ENCODE measurements at places on chromosomes 1 and 21.

DNA sequence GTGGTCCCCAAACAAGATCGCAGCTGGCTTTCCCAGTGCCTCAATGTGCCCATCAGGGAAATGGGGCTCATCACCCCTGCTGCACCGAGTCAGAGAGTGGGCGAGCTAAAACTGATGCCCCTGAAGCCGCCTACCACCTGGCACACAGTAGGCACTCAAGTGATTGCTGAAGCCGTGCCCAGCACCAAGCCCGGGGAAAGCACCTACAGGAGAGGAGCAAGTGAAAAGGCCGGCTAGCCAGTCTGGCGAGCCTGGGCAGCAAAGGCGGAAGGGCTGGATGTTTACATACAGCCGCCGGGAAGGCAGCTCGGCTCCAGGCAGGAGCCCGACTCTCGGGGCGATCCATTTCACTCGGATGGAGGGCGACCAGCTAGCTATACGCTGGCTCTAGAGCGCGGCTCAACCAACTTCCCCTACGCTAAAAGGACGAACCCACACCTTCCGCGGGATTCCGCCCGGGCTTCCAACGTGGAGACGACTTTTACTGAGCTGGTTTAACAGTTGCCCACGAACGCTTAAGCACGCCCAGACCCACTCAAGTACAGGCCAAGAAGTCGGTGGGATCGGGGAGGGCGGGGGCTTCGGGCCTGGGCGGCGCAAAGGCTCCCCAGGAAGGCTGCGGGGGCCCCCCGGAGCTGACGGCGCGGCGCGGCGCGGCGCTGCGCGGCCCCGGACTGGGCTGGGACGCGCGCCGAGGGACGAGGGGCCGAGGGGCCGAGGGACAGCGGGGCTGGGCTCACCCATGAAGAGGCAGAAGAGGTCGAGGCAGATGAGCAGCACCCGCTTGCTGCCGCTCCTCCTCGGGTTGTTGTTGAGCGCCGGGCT, 1.0 kb downstream of the PLPP3 start:
- peak overlapping the region; percentile 97 for H3K27ac ChIP-seq
- peaks cover 3% of the 10 kb centered on the region for H3K27me3 ChIP-seq
- peaks cover 36% of the 10 kb centered on the region for H3K4me1 ChIP-seq
- no peaks in the 10 kb centered on the region for H3K36me3 ChIP-seq

- H3K4me3 ChIP-seq, result no peak overlapping the region
- H3K27me3 ChIP-seq, result peaks cover 6% of the 10 kb centered on the region
- no peaks in the 10 kb centered on the region for H3K36me3 ChIP-seq
- DNase-seq, result no peak
- H3K27ac ChIP-seq, result no peak overlapping the region
Measured at GRCh38 chr1:33898881-33899280, 35.0 kb downstream of the HMGB4 start.

- no peak overlapping the region for H3K4me3 ChIP-seq
- H3K4me1 ChIP-seq, result peaks cover 4% of the 10 kb centered on the region
Measured at GRCh38 chr21:45607909-45608295, 35.6 kb upstream of the PCBP3 start.

- H3K4me1 ChIP-seq, result peaks cover 10% of the 10 kb centered on the region
- no peak for DNase-seq
- H3K4me3 ChIP-seq, result no peak overlapping the region
- no peak overlapping the region for H3K27ac ChIP-seq
- H3K27me3 ChIP-seq, result peaks cover 6% of the 10 kb centered on the region
Measured at GRCh38 chr1:9426291-9426711, 113.0 kb upstream of the SLC25A33 start.

GRCh38 chr1:202161151-202162046, 997 bp upstream of the PTPN7 start:
- no peak for DNase-seq
- no peaks in the 10 kb centered on the region for H3K36me3 ChIP-seq
- no peak overlapping the region for H3K4me3 ChIP-seq
- peaks cover 7% of the 10 kb centered on the region for H3K27me3 ChIP-seq
- peaks cover 7% of the 10 kb centered on the region for H3K4me1 ChIP-seq

DNA sequence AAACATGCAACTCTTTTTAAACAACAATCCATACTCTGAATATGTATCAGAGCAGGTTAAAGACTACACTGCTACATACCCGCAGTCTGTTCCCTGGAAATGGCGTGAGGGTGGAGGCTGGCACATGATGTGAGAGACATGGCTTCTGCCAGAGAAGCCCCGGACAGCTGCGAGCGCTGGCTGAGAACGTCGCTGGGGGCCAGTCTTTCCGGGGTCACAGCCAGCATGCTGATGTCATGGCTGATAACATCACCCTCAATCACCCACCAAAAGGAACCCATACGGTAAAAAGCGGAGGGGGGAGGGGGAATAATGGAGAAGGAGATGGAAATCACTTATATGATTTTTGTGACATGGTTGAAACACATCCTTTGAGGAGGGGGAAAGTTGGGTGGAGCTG, 29.1 kb downstream of the C1orf198 start:
- no peaks in the 10 kb centered on the region for H3K4me1 ChIP-seq
- no peak overlapping the region for H3K4me3 ChIP-seq
- no peaks in the 10 kb centered on the region for H3K27me3 ChIP-seq
- H3K36me3 ChIP-seq, result peaks cover 37% of the 10 kb centered on the region
- DNase-seq, result no peak

- H3K27me3 ChIP-seq, result no peaks in the 10 kb centered on the region
- H3K27ac ChIP-seq, result no peak overlapping the region
- peaks cover 2% of the 10 kb centered on the region for H3K4me1 ChIP-seq
- H3K4me3 ChIP-seq, result no peak overlapping the region
Measured at GRCh38 chr1:209319057-209319432, 264.5 kb upstream of the CAMK1G start.

DNA sequence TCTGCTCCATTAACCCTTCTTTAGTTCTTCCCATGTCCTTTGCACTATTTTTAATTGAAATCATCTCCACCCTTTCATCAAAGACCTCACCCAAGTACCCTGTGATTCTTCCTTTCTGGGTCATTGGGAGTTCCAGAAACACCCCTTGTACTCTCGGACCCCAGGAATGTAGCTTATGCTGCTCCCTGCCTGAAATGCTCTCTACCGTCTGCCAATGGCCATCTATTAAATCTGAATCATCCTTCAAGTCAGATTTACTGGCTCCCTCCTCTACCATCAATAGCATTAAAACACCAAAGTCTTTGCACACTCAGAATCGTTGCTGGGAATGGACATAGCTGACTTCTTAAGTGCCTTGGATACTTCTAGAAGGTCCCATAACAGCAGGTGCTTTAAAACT, 73.2 kb upstream of the GADD45A start:
- no peak overlapping the region for H3K4me3 ChIP-seq
- no peak overlapping the region for H3K27ac ChIP-seq
- H3K36me3 ChIP-seq, result no peaks in the 10 kb centered on the region
- no peak for DNase-seq
- peaks cover 4% of the 10 kb centered on the region for H3K27me3 ChIP-seq
- no peaks in the 10 kb centered on the region for H3K4me1 ChIP-seq

DNA sequence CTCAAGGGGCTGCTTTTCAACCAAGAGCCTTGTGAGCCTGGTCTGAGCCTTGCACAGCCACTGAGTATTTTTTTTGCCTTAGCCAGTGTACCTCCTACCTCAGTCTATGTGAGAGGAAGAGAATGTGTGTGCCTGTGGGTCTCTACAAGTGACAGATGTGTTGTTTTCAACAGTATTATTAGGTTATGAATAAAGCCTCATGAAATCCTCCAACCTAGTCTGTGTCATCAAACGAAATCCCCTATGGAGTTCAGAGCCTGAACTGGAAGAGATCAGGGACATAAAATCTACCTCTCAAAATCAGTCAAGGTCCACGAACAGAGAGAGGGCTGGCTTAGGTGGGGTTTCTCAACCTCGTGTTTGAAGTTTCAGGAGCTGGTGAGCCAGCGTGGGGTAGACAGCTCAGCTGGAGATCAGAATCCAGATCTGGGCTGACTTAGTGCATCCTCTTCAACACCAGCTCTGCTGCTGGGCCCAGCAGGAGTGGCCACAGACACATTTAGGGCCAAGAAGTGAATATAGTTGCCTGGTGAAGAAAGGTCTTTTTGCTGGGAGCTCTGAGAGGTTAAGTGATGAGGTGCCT, 8.2 kb downstream of the XKR8 start:
- peaks cover 10% of the 10 kb centered on the region for H3K36me3 ChIP-seq
- H3K27me3 ChIP-seq, result no peaks in the 10 kb centered on the region
- no peak overlapping the region for H3K4me3 ChIP-seq
- DNase-seq, result no peak

- H3K36me3 ChIP-seq, result peaks cover 2% of the 10 kb centered on the region
- H3K4me1 ChIP-seq, result peaks cover 30% of the 10 kb centered on the region
- peak overlapping the region; percentile 90 for H3K27ac ChIP-seq
- no peak for DNase-seq
- H3K27me3 ChIP-seq, result no peaks in the 10 kb centered on the region
Measured at GRCh38 chr1:26094677-26095383, 16.8 kb upstream of the PDIK1L start.

DNA sequence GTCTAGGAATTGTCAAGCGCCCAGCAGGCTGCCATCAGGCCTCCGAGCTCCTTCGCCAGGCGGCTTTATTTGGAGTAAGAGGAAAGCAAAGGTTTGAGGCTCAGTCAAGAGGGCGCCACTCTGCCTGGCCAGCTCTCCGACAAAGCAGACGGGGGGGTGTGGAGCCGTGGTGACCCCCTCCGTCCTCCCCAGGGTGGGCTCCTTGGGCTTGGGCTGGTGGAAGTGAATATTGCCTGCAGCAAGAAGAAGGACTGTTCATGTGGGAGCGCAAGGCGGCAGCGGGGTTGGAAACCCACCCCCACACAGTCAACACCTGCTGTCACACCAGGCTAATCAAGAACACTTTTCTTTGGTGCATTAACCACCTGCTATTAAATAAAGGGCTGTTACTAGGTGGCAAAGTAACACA, 14.6 kb downstream of the EPHX1 start:
- H3K36me3 ChIP-seq, result peaks cover 10% of the 10 kb centered on the region
- no peaks in the 10 kb centered on the region for H3K27me3 ChIP-seq
- no peak overlapping the region for H3K4me3 ChIP-seq
- H3K4me1 ChIP-seq, result peaks cover 32% of the 10 kb centered on the region
- DNase-seq, result no peak
- peak overlapping the region; percentile 84 for H3K27ac ChIP-seq

DNA sequence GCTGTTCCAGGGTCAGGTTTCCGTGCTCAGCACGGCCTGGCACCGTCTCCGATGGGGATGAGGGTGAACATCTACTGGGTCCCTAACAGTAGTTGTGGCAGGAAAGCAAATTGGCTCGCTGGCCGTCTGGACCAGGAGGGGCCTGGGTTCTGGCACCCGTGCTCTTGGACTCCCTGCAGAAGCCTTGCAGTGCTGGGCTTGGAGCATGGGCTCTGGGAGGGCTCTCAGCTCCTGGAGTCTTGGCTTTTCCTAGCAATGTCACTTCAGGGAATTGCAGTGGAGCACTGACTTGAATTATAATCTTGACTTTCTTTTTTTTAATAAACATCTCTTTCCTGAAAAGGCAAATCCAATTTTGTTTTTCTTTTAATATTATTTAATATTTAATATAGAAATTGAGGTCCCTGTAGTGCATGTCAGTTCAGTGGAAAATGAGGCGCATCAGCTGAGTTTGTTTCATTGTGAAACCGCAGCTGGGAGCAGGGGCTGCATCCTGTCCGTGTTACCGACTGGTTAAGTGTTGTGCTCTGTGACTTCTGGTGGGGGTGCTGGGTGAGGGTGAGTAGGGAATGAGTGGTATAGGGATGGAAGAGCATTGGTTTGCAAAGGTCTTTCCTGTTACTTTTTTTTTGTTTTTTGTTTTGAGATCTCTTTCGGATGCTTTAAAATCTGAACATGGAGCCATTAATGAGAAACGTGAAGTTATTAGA, 64.1 kb downstream of the PEX14 start:
- peaks cover 44% of the 10 kb centered on the region for H3K4me1 ChIP-seq
- no peak overlapping the region for H3K27ac ChIP-seq
- no peak overlapping the region for H3K4me3 ChIP-seq
- no peak for DNase-seq
- peaks cover 5% of the 10 kb centered on the region for H3K36me3 ChIP-seq

GRCh38 chr21:43921979-43922945, 57.2 kb downstream of the AGPAT3 start:
- peaks cover 2% of the 10 kb centered on the region for H3K36me3 ChIP-seq
- peaks cover 4% of the 10 kb centered on the region for H3K27me3 ChIP-seq
- H3K4me3 ChIP-seq, result no peak overlapping the region
- DNase-seq, result no peak

- H3K4me1 ChIP-seq, result no peaks in the 10 kb centered on the region
- peaks cover 44% of the 10 kb centered on the region for H3K27me3 ChIP-seq
- no peak for DNase-seq
- no peak overlapping the region for H3K4me3 ChIP-seq
Measured at GRCh38 chr1:167435484-167435883, 82.8 kb downstream of the CD247 start.

GRCh38 chr1:35725596-35725995, 6.9 kb upstream of the C1orf216 start:
- peaks cover 6% of the 10 kb centered on the region for H3K4me1 ChIP-seq
- no peak overlapping the region for H3K27ac ChIP-seq
- H3K4me3 ChIP-seq, result no peak overlapping the region
- no peak for DNase-seq

- H3K27ac ChIP-seq, result no peak overlapping the region
- H3K4me3 ChIP-seq, result no peak overlapping the region
- peaks cover 5% of the 10 kb centered on the region for H3K27me3 ChIP-seq
- peaks cover 19% of the 10 kb centered on the region for H3K4me1 ChIP-seq
- DNase-seq, result no peak
- H3K36me3 ChIP-seq, result no peaks in the 10 kb centered on the region
Measured at GRCh38 chr21:43290421-43291346, 121.9 kb downstream of the CRYAA start.

- peaks cover 2% of the 10 kb centered on the region for H3K36me3 ChIP-seq
- H3K27me3 ChIP-seq, result peaks cover 5% of the 10 kb centered on the region
- H3K4me3 ChIP-seq, result no peak overlapping the region
- H3K4me1 ChIP-seq, result peaks cover 25% of the 10 kb centered on the region
- DNase-seq, result no peak
Measured at GRCh38 chr1:39833621-39834385, 45.1 kb upstream of the BMP8B start.

GRCh38 chr1:163307479-163308171, 14.1 kb upstream of the NUF2 start:
- H3K27ac ChIP-seq, result no peak overlapping the region
- no peak overlapping the region for H3K4me3 ChIP-seq
- H3K4me1 ChIP-seq, result peaks cover 2% of the 10 kb centered on the region
- no peak for DNase-seq
- peaks cover 2% of the 10 kb centered on the region for H3K36me3 ChIP-seq

DNA sequence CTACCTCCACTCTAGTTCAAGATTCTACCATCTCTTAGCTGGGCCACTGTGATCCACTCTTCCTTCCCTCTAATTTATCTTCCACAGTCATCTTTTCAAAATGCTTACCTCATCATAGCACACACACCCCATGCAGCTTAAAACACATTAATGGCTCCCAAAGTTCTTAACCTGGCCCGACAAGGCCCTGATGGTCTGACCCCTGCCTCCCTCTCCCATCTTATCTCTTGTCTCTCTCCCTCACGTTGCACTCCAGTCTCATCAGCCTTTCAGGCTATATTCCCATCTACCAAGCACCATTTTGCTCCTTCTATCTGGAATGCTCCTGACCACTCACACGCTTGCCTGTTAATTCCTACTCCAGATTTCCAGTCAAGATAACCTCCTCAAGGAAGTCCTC, 2.5 kb upstream of the ZBTB8A start:
- DNase-seq, result no peak
- H3K36me3 ChIP-seq, result peaks cover 2% of the 10 kb centered on the region
- no peak overlapping the region for H3K4me3 ChIP-seq
- H3K27ac ChIP-seq, result no peak overlapping the region
- H3K27me3 ChIP-seq, result peaks cover 7% of the 10 kb centered on the region

- H3K4me1 ChIP-seq, result no peaks in the 10 kb centered on the region
- no peaks in the 10 kb centered on the region for H3K27me3 ChIP-seq
- H3K27ac ChIP-seq, result no peak overlapping the region
- no peak for DNase-seq
- H3K4me3 ChIP-seq, result no peak overlapping the region
- no peaks in the 10 kb centered on the region for H3K36me3 ChIP-seq
Measured at GRCh38 chr1:55926906-55927471, 652.4 kb downstream of the PLPP3 start.
